ENCODE measurements at places on chromosomes 2 and 18.

DNA sequence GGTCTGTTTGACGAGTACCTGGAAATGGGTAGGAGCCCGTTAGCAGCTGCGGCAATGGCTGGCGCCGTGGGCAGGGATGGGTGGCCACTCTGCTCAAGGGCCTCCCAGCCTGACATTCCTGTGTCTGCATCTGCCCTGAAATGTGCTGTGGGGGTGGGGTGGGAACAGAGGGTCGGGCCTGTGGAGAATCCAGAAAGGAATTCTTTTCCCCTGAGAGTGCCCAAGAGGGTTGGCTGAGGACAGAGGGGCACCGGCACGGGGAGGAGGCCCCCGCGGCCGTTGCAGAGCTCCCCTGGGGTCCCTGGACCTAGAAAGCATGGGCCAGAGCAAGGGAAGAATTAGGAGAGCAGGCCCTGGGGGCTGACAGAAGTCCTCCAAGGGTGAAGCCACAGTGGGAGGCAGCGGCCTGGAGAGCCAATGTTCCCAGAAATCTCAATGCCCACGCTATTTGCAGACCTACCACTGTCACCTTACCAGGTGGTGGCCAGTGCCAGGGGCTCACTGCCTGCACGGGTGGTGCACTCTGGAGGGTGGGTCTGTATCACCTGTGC, 27.8 kb downstream of the ANO7 start:
- DNase-seq = no peak

DNA sequence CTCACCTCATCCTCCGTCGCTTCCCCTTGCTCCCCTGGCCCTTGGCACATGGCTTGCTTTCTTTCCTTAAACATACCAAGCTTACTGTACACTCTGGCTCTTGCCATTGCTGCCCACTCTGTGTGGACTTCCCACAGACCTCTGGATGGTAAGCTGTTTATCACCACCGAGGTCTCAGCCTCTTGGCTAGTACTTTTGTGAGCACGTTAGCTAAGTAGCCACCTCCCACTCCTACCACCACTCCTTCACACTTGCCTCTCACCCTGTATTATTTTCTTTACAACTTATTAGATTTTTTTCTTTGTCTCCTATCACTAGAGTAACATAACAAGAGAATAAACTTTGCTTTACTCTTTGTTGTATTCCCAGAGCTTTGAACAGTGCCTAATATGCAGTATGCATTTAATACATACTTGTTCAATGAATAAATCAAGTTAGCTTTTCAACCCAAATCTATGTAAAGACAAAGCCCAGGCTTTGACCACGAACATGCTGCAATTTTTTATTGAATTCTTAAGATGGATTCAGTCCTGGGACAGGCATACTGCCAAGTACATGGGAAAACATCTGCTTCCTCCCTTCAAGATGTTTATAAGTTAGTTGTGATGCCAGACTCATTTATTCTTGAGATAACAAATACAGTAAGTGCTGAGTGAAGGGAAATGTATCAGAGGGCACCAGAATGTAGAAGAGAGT, 25.0 kb upstream of the MSGN1 start:
- no peak for DNase-seq

DNA sequence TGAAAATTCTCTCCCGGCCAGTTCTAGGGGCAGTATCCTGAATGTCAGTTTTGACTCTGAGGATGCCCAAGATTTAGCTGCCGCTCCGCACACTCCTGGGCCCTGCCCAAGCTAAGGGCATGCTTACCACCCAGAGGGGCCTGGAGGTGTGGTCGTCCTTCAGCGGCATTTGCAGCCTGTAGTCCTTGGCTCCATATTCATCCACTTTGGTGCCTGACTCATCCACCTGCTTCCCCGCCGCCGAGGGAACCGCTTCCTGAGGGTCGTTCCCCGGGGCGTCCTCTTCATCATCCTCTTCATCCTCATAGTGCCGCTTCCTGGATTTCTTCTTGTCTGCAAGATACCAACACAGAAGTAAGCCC, 577 bp downstream of the ERCC3 start:
- DNase-seq = no peak

DNA sequence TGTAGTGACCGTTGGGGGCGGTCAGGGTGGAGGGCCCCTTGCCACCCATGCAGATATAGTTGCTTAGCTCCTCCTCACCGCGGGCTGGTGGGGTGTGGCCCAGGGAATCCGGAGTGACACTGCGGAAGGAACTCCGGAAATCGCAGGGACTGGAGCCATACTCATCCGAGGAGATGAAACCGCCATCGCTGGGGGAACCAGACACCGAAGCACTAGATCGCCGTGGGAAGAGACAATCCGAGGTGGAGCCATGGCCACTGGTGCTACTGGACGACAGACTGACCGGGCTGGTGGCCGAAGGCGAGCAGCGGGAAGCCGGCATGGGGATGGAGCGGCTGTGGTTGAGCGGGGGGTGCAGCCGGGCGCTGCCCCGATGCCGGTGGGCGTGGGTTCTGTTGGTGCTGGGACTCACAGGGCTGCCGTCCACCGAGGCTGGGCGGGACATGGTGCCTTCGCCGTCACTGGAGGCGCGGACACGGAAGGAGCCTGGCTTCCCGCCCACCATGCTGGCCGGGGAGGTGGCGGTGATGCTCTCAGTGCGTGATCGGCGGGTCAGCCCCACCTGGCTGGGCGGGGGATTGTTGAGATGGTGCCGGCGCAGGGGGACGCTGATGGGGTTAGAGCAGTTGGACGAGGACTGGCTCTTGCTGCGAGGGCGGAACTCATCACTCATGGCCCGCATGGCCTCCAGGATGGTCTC, 2.2 kb downstream of the IRS1 start:
- peak; percentile 81 for DNase-seq

DNA sequence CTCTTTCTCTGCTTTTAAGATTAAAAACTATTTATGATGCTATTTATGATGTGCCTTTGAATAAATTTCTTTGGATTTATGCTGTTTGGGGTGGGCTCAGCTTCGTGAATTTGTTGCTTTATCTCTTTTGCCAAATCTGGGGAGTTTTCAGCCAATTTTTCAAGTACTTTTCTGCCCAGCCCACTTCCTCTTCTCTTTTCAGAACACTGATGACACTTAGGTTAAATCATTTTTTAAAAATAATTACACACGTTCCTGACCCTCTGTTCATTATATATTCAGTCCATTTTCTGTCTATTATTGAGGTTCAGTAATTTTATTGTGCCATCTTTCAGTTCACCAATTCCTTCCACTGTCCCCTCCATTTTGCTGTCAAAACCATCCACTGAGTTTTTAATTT, 14.8 kb upstream of the BCL2L11 start:
- DNase-seq = no peak

DNA sequence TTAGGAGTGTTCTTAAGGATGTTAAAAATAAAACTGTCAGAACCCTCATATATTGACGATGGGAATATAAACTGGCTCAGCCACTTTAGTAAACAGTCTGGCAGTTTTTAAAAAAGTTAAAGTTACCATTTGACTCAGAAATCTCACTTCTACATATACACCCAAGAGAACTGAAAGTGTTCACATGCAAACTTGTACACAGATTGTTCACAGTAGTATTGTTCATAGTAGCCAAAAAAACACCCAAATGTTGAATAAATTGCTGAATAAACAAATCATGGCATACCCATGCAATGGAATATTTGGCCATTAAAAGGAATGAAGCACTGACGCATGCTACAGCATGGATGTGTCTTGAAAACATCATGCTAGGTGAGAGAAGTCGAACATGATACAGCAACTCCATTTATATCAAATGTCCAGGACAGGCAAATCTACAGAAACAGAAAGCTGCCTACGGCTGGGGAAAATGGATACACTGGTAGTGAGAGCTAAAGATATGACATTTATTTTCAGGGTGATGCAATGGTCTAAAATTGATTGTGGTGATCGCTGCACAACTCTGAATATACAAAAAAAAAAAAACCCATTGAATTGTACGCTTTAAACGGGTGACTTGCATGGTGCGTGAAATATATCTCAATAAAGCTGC, 10.1 kb downstream of the RPL31 start:
- DNase-seq = no peak

- no peak for DNase-seq
These were observed 10.5 kb downstream of the GDF7 start for GRCh38 chr2:20677301-20678085.

- no peak for DNase-seq
These were observed 19.1 kb upstream of the ANKRD53 start for GRCh38 chr2:70959271-70959761.

DNA sequence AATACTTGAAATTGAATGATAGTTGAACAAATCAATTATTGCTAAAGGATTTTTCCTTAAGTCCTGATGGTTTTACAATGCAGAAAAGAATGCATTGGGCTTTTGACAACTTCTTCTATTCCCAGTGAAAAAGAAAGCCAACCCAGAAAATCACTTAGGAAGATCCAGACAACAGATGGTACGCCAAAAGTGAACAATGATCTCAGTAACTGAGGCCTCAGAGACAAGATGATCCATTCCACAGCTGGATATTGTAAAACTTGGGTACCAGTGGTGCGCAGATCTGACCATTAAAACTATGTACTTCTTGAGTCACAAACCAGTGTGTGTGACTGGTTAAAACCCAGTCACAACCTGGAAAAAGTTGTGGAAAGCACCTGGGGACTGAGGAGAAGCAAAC, 173.5 kb downstream of the ETAA1 start:
- DNase-seq = no peak

- DNase-seq = no peak
These were observed 158.3 kb downstream of the RTN4 start for GRCh38 chr2:54891909-54892308.

DNA sequence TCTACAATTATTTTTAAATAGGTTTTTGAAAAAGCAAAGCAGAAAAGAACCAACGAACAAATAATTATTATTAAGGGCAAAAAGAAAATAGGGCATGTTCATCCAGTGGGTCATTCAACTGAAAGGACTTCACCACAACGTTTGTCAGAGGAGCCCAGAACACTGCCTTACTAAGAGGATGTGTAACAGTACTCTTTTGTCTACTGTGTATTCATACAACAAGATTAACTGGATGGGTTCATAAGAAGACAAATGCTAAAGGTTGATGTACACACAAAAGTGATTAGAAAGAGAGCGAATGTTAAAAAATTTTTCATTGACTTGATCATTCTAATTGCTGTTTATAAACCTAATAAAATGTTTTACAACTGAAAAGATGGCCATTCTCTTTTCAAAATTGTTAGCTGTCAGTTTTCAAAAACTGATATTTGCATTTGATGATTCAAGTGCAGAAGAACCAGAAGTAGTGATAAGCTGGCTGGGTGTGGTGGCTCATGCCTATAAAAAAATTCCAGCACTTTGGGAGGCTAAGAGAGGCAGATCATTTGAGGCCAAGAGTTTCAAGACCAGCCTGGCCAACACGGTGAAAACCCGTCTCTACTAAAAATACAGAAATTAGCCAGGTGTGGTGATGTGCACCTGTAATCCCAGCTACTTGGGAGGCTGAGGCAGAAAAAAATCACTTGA, 33.1 kb downstream of the MGAT4A start:
- DNase-seq = no peak

GRCh38 chr2:208017721-208018120, 7.6 kb downstream of the PLEKHM3 start:
- DNase-seq = no peak

DNA sequence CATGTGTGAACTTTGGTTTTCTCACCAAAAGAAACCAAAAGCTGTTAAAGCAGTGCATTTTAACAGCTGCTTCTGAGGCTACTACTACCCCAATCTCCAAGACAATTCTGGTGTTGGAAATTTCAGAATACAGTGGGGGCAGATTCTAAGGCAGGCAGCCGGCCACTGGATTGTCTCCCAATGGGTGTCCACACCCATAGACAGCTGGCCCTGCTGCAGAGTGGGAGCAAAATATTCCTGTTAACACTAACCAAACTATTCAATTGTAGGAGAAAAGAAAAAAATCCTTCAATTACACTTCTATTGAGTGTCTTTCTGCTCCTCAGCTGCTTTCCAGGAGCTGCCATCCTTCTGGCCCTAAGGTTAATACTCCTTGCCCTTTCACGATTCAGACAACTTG, 223.7 kb downstream of the ALK start:
- DNase-seq = no peak

- no peak for DNase-seq
These were observed 65.4 kb upstream of the HNRNPA3 start for GRCh38 chr2:177147093-177147694.
